ENCODE measurements at places on chromosomes 5 and 9.

DNA sequence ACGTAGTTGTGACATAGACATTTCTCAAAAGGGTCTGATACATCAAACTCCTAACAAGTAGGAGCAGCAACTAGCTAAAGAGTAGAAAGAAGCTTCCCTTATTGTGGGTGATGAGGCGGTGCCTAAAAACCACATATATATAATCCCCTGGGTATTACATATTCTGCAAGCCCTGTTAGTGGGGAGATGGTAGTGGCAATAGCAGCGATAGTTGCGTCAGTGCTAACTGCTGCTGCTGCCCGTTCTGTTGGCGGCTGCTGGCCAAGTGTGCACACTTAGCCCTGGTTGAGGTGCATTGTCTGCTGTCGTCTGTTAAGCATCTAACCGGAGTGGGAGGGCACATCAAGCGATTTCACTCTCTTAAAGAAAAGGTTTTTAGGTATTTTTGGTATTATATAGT, 35.8 kb downstream of the VLDLR start:
- DNase-seq, result no peak

DNA sequence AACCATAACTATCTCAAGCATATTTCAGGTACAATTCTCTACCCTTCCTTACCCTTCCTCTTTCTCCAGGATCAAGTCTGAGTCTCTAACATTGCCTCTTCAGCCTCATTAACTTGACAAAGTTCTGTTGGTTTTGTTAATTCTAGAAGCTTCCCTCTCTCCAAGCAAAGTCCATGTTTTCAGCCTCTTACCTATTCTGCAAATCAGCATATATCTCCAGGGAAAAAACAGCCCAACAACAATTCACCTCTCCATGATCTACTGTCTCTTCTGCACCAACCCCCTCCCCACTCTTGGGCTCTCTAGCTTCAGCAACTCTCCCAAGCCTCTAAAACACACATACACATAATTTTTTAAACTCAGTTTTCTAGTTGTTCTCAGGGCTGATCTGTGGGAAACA, 72.2 kb downstream of the LIX1 start:
- DNase-seq, result no peak

GRCh38 chr5:163622799-163623198, 117.4 kb downstream of the MAT2B start:
- DNase-seq, result no peak

DNA sequence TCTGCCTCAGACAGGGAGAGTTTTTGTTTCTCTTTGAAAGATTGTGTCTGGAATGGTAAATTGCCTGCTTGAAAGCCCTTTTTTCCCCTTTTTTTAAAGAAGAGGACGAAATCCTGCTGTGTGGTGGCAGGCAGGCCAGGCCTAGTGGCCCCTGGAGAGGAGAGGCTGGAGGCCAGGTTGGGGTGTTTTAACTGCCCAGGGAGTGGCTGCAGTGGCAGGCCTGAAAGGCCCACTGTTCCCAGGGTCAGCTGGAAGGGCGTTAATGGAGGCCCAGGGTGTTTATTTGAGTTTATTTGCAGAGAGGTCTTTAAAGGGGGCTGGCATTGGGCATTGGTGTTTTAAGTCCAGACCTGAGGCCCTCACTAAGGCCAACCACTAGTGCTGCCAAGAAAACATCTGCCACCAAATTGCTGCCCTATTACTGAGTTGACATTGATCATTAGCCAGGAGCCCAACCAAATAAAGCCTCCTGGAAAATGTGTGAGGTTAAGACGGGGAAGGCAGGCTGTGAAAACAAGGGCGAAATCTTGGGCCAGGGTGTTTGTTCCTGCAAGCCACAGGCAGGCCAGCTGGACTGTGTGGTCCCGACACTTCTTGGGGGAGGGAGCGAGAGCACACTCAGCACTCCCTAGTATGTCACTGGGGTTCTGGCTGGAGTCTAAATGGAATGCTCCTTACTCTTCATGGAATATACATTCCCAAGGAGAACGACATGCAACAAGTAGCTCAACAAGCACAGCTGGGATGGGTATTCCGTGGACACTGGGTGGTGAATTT, 5.0 kb downstream of the JADE2 start:
- DNase-seq, result no peak

DNA sequence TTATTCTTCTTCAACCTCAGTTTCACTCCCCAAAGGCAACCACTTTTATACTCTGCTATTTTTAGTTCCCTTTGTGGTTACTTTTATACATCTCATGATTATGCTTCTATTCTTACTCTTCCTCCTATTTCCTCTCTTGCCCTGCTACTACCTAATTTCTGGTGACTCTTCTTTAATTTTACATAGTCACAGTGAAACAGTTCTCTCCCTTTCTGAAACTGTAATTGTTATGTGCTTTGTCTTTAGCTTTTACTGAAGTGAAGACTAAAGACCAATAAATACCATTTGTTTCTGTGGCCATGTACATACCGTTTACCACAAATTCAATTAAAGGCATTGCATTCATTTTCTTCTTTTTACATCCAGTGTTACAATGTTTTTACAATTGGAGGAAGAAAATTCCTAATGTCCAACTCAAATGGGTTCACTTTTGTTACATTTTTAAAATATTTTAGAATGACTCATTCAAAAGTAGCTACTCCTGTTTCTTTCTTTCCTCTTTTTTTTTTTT, 410.6 kb downstream of the PSAT1 start:
- DNase-seq, result no peak

GRCh38 chr9:110066929-110067716, 140.8 kb downstream of the C9orf152 start:
- DNase-seq, result no peak

- DNase-seq, result no peak
Measured at GRCh38 chr9:137057545-137057944, 3.7 kb upstream of the ENTPD2 start.

- no peak for DNase-seq
Measured at GRCh38 chr5:116785106-116785505, 210.5 kb upstream of the SEMA6A start.

GRCh38 chr5:158570502-158570901, 529.2 kb downstream of the EBF1 start:
- no peak for DNase-seq

DNA sequence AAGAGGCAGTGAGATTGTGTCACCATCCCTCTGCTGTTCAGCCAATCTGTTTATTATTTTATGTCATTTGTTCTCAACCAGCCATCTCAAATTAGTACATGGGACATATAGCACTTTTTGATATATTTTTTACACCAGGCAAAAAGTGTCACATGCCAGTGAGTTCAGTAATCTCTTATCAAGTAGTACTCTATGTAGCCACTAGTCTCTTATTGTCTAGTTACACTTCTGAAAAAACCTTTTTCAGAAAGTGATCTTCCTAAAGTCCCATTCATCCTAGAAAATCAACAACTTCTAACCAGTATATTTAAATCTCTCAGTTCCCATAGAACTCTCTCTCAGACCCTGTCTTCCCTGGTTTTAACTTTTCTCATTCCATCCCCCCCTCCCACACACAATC, 321.6 kb downstream of the FBXL17 start:
- no peak for DNase-seq

GRCh38 chr5:169081000-169081724, 219.8 kb downstream of the SLIT3 start:
- DNase-seq, result no peak

GRCh38 chr5:36393656-36394428, 92.1 kb upstream of the RANBP3L start:
- DNase-seq, result no peak

GRCh38 chr9:37918665-37919170, 14.8 kb upstream of the SLC25A51 start:
- DNase-seq, result no peak

GRCh38 chr9:116998305-116998704, 311.2 kb downstream of the TRIM32 start:
- DNase-seq, result no peak

DNA sequence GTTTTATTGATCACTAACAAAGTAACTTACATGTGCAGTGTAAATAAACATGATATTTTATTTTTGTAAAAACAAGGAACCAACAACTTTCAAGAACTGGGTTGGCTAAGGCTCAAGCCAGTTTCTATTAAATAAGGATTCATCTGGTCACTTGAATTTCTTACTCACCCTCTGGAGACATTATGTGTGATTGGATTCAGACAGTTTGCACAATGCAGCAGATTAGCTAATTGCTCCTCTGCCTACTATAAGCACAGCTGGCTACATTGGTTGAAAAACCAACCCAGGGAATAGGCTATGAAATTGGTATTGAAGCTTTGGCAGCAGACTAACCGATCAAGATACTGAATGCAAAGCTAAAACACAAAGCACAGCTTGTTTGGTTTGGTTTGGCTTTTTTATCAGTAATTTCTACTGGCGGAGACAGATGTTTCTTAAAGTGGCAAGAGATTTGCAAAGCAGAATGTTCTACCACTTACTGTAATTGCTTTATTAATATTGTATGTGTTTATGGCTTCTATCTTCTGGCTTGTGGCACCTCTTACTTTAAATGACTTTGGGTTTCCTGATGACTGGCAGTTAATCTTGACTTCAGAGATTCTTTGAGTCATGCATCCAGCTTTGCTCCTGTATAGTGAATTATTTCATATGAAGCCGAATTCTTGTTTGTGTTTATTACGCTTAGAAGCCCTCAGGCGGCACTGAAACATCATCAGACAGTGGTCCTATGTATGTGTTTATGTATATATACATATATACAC, 231.5 kb downstream of the MPDZ start:
- DNase-seq, result no peak

GRCh38 chr5:133801955-133802751, 166.3 kb downstream of the C5orf15 start:
- no peak for DNase-seq

GRCh38 chr5:125199968-125200865, 453.8 kb upstream of the ZNF608 start:
- DNase-seq, result peak; percentile 85

- DNase-seq, result no peak
Measured at GRCh38 chr9:18421391-18421790, 52.6 kb upstream of the ADAMTSL1 start.

DNA sequence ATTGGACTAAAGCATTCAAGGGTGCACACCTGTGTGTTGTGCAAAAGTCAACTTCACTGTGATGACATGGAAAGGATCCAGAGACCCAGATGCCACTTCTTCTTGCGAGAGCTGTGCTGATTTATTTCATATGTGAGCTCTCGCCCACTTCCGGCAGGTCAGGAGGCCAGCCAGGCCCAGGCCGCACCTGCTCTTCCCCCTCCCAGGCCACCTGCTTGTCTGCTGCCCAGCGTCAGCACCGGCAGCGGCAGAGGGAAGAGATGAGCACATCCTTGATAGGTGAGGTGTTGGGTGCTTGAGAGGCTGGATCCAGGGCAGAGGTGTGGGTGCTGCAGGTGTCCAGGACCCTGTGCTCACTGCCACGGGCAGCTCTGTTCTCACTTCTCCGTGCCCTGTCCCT, 242.9 kb downstream of the FANCC start:
- DNase-seq, result peak; percentile 46

GRCh38 chr5:35023391-35024178, 24.2 kb downstream of the AGXT2 start:
- DNase-seq, result no peak

DNA sequence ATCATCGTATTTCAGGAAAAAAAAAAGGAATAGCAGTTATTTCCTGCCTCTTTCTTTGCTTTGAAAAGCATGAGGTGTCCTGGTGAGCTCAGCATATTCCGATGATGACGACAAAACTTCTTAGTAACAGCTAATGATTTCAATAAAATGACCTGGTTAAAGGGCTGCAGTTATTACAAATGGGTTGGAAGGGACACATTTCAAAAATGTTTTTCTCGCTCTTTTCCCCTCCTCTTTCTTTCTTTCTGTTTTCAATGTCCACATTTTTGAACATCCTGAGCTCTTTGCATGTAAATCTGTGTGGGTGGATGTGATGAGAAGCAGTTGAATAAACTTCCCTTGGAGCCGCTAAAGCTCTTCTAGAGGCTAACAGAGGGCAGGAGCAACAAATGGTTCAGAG, 186.8 kb upstream of the SLC27A6 start:
- DNase-seq, result no peak

DNA sequence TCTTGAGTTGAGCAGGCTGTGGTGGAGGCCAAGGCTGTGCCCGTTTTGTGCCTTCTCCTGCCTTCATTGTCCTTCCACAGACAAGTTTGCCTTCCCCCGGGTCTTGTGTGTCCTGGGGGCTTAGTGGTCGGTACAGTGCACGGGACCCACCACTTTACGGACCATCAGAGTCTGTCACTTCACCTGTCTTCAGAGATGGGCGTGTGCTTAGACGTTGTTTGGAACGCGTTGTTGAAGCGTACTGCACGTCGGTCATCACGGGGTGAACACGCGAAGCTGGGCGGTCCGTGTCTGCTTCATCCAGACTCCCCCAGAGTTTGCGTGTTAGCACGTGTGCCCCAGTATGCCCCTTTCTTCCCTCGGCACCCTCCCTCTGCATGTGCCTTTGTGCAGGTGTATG, 24.8 kb downstream of the CEP72 start:
- no peak for DNase-seq

GRCh38 chr5:169670769-169671525, 33.9 kb downstream of the DOCK2 start:
- DNase-seq, result no peak

- no peak for DNase-seq
Measured at GRCh38 chr9:126448865-126449577, 122.4 kb downstream of the MVB12B start.

- DNase-seq, result no peak
Measured at GRCh38 chr5:40397091-40397490, 282.6 kb upstream of the PTGER4 start.

DNA sequence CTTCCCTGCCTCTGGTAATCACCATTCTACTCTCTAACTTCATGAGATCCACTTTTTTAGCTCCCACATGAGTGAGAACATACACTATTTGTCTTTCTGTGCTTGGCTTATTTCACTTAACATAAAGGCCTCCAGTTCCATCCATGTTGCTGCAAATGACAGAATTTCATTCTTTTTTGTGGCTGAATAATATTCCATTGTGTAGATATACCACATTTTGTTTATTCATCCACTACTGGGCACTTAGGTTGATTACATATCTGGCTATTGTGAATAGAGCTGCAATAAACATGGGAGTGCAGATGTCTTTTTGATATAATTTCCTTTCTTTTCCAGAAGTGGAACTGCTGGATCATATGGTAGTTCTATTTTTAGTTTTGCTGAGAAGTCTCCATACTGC, 28.7 kb downstream of the SHOC1 start:
- no peak for DNase-seq

DNA sequence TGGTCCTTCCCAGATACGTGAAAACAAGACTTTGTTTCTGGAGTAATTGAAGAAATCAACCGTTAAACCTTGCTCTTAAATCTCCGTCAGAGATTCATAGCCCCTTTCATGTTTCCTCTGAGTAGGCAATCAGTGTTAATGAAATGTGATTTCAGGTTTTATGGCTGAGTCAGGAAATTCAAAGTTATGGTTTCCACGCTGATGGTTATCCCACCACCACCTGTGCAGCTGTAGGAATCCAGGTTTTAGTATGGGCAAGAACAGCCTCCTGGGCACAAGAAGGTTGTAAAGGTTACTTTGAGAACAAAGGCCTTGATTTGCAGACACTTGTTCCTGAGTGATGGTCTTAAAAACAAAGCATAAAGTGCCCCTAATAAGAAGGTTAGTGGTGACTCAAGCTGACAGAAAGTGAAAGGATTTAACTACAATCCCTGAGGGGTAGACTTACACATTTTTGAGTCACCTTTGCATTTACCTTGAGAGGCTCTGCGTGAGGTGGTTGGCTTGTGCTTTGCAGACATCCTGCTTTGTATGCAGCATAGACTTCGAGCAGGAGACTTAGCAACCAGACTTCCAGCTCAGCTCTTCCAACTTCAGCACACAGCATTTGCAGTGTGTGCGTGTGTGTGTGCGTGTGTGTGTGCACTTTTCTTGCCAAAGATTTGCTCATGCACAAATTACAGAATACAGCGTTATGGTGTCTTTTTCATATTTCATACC, 159.6 kb downstream of the TLE4 start:
- DNase-seq, result no peak

GRCh38 chr5:61813361-61813760, 481.3 kb downstream of the ZSWIM6 start:
- no peak for DNase-seq

Measured in SK-N-DZ (cell line).